ENCODE measurements at places on chromosomes 1 and 21.

DNA sequence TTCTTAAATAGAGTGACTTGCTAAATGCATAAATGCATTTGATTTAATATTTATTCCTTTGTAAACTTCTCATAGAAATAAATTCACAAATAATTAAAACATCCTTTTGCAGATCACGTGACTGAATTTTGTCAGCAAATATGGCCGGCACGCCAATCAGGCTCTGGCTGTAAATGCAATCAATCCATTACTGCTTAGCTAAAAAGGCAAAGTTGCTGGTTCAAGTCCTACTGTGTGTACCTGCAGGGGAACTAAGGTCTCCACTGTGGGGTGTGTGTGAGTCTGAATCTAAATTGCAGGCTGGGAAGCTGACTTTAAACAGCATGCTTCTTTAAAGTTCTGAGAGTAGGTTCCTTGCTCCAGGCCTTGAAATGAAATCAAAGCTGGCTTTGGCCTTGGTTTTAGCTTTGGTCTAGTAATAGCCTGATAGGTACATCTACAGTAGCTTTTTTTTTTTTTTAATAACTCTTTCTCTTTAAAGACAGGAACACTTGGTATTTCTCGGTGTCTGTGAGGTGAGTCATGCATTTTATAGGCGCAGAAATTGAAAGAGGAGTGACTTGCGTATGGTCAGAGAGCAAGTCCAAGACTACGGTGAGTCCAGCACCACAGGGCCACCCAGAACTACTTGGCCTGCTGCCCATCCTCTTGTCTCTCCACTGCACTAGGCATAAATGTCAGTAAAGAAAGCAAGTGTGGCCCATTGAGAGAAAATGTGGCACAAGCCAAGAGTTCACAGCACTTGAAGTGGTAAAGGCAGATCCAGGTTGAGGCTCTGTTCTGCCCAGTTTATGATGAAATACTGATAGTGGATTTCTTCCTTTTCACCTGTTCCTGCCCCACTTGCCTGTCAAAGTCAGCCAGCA lies 36.2 kb upstream of the LYST start:
- DNase-seq = no peak

DNA sequence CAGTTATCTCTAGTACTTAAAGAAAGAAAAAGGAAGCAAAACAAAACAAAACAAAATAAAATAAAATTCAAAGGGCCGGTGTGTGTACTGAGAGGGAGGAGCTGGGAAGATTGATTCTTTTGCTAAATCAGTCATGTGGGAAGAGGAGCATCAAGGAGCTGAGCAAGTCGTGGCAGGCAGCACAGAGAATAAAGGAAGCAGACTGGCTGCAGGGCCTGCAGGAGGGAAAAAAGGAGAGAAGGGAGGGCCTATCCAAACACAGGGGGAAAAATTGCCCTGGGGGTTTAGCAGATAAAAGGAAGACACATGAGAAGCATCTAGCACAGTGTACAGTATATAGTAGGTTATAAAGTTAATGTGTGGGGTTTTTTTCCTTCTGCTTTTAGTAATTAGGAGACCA lies 27.6 kb downstream of the AGO4 start:
- DNase-seq = no peak

DNA sequence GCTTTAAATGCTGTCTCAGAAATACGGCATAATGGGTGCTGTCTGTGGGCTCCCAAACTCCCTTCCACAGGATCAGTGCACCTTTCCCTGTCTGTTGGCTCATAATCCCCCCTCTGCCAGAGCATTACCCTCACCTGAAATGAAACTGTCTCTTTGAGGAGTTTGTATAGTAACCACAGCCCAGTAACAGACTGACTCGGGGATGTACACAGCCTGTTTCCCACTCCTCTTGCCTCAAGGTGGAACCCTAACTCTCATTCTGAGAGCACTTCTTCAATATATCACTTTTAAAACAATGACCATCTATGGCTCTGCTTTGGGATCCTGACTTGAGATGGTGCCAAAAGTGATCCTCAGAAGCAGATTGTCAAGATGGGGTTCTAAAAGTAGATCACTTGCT lies 332.5 kb downstream of the AMY1C start:
- DNase-seq = no peak

GRCh38 chr1:3170561-3171453 lies 101.8 kb downstream of the PRDM16 start:
- no peak for DNase-seq

- peak; percentile 42 for DNase-seq
Measured at GRCh38 chr1:226406401-226406881, 1.5 kb downstream of the PARP1 start.

- DNase-seq = no peak
Measured at GRCh38 chr1:166868639-166869038, 7.4 kb downstream of the TADA1 start.

DNA sequence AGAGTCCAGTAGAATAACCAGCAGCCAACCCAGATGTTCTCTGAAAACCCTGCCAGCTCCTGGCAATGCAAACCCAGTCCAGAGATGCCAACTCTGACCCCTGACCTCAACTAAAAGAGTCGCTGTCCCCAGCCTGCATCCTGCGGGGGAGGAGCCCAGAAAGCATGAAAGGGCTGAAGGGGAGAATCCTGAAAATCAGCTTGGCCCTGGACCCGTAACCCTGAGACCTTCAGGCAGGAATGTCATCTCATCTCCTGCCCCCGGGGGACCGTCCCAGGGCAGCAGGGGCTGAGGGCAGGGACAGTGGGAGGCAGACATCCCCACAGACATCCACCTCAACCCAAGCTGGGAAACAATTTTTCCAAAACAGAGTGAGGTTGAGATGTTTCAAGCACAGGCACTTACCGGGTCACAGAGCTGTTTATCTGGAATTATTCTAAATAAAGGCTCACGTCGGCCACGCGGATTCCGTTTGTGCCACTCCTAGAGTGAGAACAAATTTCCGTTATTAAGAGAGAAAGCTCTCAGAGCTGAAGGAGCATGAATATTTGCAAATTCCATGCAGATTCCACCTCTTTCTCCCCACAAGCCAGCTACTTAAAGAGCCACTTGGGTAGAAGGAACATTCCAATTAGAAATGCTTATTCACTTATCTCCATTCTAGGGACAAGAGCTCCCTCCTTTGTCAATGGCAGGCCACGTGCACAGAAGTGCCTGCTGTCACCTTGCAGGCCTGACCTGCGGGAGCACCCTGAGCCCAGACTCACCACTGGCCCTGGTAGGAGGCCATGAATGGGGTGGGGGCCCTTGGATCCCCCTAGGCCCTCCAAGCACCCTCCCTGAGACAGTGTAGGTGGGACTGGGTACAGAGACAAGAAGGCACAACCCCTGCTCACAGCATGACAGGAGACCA lies 240.1 kb downstream of the NPHP4 start:
- DNase-seq = no peak

- DNase-seq = peak; percentile 37
Measured at GRCh38 chr21:32463367-32463766, 50.9 kb downstream of the EVA1C start.

GRCh38 chr21:41211060-41211805 lies 43.3 kb downstream of the BACE2 start:
- DNase-seq = no peak

GRCh38 chr1:234458352-234459017 lies 20.5 kb downstream of the TARBP1 start:
- DNase-seq = no peak

GRCh38 chr1:113946112-113946511 lies 17.0 kb downstream of the HIPK1 start:
- no peak for DNase-seq

GRCh38 chr1:74161497-74161896 lies 36.5 kb downstream of the LRRIQ3 start:
- DNase-seq = no peak

DNA sequence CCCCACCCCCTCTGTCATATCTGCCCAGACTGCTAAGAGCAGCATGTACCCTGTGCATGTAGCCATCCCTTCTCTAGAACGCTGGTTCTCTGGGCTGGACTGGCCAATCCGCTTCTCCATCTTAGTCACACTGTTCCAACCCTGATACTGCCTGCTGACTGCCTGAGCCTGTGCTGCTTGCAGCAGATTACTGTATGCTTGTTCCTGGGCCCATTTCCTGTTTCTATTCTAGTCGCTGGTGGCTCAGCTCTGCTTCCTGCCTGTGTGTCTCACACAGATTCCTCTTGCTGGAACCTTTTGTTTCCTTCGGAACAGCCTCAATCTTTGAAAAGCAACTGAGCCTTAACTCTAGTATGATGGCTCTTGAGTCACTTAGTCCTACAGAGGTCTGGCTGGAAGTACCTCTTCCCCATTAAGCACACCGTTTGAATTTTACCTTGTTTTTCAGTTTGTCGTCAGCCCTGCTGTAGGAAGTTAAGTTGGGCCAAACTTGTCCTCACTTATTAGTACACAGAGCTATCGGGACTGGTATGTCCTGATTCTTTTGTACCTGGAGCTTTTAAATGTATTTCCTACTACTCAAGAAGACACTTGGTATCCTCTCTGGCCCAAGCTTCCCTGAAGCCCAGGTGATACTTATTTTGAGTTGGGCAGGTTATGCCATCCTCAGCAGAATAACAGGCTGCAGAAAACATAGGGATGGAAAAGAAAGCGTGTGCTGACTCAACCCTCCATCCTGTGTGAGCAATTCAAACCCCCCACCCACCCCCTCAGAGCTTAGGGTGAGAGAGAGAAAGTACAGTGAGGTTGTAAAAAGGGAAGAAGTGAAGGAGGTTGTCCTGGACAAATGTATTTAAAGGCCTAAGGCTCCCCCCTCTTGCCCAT lies 43.4 kb upstream of the PIGV start:
- no peak for DNase-seq

GRCh38 chr1:218498056-218498938 lies 153.2 kb downstream of the TGFB2 start:
- no peak for DNase-seq

DNA sequence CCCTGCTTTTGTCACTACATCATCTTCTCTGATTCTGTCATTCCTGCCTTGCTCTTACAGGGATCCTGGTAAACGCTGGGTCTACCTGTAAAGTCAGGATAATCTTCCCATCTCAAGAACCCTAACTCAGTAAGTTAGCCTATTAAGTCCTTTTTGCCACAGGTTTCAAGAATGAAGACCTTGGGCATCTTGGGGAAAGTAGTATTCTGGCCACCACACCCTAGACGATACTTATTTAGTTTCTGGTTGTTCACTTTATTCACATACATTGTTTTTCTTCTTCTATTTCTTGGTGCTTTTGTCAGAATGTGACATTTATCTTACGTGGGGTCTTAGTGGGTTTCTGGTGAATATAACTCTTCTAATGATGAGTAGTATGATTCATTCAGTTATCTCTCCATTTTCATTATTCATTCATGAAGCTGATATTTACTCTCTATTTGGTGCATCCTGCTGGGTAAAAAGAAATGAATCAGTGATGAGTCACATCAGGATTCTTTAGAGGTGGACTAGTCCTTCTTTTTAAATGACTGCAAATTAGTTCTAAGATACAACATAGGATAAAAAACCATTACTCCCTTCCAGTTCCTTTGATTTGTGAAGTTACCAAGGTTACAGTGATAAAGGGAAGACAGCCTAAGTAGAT lies 514.4 kb upstream of the B3GALT2 start:
- DNase-seq = no peak
